Activated B cell treated with CpG ODN at 0.5 μM for 24 hours (primary cell): ENCODE measurements at places on chromosomes 2 and 18.

DNA sequence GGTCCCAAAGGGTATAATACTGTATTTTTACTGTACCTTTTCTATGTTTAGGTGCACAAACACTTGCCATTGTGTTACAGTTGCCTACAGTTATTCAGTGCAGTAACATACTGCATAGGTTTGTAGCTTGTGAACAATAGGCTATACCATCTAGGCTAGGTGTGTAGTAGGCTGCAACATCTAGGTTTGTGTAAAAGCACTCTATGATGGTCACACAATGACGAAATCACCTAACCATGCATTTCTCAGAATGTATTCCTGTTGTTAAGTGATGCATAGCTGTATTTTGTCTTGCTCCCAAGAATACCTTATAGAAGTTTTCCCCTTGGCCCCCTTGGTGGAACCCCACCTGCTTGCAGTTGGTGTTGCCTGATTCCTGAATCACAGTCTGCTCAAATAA, 29.3 kb upstream of the AGFG1 start:
- DNase-seq = no peak

DNA sequence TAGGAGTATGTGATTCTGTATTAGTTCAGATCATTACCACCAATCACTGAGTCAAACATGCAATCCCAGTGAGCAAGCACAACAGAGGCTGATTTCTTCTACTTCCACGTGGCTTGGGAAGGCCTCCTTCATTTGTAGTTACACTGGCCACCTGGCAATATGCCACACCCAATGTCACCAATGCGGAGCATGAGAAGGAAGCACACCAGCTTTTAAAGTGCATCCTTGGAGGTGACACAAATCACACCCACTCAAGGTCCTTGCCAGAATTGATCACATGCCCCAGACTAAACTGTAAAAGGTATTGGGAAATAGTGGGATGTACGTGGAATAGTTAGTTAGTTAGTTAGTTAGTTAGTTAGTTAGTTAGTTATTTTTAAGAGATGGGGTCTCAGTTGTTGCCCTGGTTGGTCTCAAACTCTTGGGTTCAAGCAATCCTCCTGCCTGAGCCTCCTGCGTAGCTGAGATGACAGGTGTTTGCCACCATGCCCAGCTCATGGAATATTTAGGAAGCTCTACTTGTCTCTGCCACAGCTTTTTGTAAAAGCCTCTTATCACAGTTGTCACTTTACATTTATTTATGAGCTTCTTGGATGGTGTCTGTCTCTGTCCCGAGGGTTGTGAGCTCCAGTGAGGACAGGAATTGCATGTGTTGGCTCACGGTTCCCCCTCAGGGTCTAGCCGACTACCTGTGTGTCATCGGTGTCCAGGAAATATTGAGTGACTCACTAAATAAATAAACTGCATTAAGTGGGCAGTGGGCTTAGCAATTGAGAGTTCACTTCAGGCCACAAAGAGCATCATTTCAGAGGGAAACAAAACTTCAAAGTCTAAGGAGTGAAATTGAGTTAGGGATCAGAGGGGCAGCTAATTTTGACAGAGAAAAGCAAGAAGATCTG, 28.1 kb upstream of the CAB39 start:
- no peak for DNase-seq

DNA sequence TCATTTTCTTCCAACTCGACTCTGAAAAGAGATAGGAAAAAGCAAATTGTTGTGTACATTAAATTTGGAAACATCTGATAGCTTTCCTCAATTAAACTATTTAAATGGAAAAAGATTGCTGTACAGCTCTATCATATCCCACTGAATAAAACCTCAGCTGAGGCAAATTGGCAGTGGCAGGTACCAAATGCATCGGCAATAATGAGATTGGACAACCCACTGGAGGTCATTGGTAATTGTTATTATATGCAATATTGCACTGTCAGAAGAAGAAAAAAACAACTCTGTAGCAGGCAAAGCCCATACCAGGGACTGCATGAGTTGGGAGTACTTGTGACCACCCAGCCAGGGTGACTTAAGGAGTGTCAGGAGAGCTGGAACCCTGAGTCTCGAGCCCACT, 291.6 kb upstream of the SKOR2 start:
- no peak for DNase-seq

DNA sequence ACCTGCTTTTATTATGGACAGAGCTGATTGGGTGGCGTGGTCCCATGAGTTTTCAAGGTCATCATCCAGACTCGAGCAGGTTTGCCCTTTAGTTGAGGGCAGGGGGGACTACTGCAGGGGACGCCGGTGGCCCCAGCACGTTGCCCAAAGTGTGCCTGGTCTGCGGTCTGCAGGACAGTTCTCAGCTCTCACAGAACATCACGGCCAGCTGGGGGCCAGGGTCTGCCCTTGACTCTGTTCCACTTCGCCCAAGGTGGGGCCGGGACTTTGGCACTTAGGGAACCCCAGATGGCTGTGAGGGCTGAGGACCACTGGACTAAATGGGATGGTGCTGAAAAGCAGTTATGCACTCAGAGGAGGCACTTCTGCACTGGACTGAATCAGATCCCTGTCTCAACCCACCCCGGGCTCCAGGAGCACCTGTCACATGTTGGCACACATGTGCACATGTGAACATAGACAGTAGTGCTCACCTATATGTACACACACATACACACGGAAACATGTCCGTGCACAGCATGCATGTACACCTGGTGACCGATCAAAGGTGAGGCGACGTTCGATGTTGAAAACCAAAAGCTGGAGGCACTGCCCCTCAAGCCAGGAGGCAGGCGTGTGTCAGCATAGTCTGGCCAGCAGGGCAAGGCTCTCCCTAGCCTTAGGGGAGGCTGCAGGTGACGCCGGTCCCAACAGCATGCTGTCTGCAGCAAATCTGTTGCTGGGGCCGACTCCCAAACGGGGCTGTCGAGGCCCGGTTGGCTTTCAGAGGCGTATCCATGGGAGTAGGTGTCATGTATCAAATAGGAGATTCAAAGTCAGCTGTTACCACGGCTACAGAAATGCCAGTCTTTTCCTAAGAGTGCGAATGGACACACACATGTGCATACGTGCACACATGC, 10.2 kb downstream of the ANO7 start:
- DNase-seq = no peak

- no peak for DNase-seq
Measured at GRCh38 chr18:8834881-8835280, 129.5 kb downstream of the MTCL1 start.

- DNase-seq = no peak
Measured at GRCh38 chr2:179274749-179275148, 10.1 kb upstream of the SESTD1 start.

- DNase-seq = no peak
Measured at GRCh38 chr2:222751821-222752719, 80.6 kb downstream of the MOGAT1 start.

- no peak for DNase-seq
Measured at GRCh38 chr2:202267495-202267894, 1.9 kb downstream of the NOP58 start.

DNA sequence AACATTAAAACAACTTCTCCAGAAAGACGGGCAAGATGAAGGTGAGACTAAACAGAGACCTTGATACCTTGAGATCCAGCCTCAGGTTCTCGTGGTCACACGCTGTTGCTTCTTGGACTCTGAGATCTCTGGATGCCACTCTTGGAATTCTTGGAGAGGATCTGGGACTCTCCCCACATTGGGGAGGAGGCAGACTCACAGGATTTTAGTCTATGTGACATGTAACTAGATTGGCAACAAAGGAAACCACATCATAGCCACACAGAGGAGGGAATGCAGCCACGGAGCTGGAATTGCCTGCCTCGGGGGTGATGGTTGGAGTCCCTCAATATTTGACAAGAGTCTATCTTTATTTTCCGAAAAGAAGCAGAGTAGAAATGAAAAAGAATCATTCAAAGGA, 78.8 kb upstream of the IGFBP5 start:
- no peak for DNase-seq

- DNase-seq = no peak
Measured at GRCh38 chr2:223621901-223622300, 19.7 kb upstream of the SCG2 start.

DNA sequence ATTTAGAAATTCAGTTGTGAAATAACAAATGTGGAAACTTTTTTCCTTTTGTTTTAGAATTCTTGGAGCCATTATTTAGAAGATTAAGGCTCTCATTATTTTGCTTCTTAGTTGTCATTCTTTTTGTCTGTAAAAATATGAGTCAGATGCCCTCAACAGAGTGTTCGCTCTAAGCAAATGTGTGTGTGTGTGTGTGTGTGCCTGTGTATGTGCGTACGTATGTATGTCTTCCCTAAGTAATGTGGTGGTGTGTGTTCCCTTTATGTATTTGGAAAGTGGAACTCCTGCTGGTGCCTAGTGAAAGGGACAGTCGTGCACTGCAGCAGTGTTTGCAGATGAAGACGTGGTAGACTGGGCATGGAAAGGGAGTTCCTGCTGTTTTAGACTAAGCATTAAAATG, 27.5 kb downstream of the ZNF407 start:
- DNase-seq = no peak

DNA sequence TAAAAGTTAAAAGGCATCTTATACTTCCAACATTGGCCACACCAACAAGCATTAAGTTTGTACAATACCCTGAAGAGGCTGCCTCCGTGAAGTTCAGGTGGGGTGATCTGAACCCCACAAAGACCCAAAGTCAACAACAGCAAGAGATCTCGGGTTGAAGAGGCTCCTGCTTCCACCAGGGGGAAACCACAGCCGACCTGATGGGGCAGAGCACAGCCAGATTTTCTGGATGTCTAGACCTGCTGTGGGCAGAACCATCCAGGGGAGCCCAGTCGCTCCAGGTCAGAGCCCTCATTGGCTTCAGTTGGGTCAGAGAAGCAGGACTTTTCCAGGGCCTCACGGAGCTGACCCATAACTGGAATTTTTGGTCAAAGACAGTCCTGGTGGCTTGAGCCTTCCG, 66.5 kb upstream of the ACKR3 start:
- no peak for DNase-seq

GRCh38 chr2:142037066-142037465, 93.8 kb downstream of the LRP1B start:
- no peak for DNase-seq

DNA sequence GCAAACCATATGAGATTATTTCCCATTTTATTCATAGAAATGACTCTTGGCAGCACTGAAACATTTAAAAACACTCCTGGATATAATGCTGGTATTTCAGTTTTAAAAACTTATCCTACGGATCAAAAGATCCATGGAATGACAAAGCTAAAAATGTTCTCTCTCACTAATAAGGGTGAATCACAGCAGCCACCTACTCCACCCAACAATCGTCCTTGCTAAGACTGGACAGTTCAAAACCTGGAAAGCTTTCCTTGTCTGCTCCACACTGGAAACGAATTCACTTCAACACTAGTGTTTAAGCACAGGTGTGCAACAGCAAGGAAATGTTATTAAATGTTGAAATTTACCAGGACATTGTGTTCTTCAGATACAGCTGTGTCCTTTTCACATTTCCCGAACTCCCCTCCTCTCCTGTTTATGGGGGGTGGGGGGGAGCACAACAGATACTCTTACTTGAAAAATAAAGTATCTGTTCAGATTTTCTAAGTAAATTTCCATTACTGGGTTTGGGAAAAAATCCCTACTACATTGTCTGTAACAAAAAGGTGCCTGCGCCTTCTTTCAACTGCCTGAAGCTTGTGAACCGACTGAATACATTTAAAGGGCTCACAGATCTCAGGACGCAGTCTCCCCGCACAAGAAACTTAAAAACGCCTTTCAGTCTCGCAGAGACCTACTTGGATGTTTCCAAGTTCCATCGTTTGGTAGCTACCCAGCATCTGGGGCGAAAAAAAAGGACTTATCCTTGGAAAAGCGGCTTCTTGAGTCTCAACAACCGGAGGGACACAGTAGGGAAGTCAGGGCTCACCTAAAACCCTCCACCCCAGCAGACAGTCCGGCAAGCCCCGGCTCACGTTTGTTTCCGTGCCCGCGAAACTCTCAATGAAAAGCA, 1.3 kb downstream of the YWHAQ start:
- DNase-seq = no peak

DNA sequence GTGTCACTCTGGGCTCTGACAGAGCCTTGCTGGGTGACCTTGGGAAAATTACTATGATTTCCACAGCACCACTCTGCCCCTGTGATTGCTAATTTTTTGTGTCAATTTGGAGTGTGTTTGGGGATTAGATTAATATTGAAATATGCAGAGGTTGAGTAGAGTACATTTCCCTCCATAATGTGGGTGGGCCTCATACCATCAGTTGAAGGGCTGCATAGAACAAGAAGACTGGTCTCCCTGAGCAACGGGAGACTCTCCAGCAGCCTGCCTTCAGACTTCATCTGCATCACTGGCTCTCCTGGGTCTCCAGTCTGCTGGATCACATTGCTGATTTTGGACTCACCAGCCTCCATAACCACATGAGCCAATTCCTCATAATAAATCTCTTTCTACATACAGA, 313.7 kb downstream of the TNS1 start:
- no peak for DNase-seq

GRCh38 chr2:216885117-216885553, 25.3 kb upstream of the TNP1 start:
- no peak for DNase-seq

DNA sequence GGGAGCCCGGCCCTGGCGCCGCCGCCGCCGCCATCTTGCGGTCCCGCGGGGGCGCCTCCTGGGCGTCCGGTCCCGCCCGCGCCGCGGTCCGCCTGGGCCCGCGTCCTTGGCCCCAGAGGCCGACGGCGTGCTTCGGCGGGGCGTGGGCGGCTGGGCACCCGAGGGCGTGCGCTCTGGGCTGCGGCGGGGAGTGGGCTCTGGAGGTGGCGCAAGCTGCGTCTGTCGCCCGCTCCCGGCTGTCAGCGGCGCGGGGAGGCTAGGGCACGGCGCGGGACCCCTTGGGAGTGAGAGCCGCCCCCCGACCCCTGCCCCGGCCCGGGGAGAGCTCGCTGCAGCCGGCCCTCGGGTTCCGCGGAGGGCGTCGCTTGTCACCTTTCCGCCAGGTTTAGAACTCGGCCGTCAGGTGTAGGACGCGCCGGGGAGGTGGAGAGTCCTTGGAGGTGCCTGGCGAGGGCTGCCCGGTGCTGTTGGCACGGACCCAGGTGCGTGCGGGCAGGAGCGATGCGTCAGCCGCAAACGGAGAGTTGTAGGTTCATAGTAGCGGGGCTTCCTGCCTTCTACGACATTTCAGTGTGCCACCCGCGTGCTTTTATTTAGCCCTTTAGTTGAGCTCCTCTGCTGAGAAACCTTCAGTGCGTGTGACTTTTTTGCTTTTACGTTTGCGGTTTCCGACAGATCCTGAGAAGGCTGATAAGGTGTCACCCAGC, 921 bp downstream of the VAPA start:
- peak; percentile 65 for DNase-seq

- peak; percentile 77 for DNase-seq
Measured at GRCh38 chr2:60674524-60675165, 81.4 kb upstream of the PAPOLG start.

- no peak for DNase-seq
Measured at GRCh38 chr18:56973487-56973886, 173.4 kb upstream of the BOD1L2 start.

GRCh38 chr2:128792476-128793054, 473.9 kb upstream of the HS6ST1 start:
- no peak for DNase-seq

GRCh38 chr2:220510668-220511067, 883.2 kb downstream of the SLC4A3 start:
- no peak for DNase-seq

GRCh38 chr18:78612801-78613200, 366.8 kb upstream of the SALL3 start:
- DNase-seq = no peak

- no peak for DNase-seq
Measured at GRCh38 chr18:53375621-53376020, 848.8 kb downstream of the MBD2 start.
